ENCODE measurements at places on chromosomes 12 and 14.
A peak's percentile ranks its signal among the peaks of the same experiment; 100 is the strongest.

- DNase-seq: no peak
These were observed 8.1 kb upstream of the GLRX5 start for GRCh38 chr14:95526483-95527386.

DNA sequence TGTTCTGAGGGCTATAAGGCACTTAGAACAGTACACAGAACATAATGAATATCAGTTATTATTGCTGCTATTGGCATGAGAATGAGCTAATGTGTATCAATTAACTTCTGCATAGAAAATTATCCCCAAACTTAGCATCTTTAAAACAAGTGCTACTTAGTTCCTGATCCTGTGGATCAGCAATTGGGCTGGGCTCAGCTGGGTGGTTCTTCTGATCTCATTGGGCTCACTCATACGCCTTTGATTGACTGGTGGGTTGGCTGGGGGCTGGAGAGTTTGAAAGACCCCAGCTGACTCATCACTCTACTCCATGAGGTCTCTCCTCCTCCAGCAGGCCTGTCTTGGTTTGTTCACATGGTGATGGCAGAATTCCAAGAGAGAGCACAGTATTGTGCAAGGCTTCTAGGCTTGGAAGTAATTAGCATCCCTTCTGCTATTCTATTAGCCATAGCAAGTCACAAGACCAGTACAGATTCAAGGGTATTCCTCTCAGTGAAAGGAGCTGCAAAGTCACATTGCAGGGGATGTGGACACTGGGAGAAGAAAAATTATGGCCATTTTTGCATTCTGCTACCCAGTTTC is 27.2 kb upstream of the HSPB8 start:
- no peak for DNase-seq

DNA sequence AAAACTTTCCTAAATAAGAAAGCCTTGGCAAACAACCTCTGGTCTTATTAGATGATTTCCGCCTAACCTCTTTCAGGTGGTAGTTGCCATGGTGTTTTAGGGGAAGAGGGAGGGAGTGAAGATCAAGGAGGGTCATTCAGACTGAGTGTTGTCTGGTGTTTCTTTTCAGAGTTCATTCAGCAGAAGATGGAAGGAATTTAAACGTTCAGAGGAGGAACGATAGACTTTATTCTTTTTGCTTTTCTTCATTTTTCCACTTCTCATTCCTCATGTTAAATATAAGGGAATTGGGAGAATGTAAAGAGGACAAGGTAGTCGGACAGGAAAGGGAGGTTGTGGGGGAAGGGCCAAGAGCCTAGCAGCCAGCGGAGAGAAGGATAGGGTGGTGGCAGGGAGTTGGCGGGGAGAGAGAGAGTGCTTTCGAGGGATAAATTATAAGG is 17.4 kb upstream of the SALL2 start:
- DNase-seq: no peak

GRCh38 chr14:60133487-60133886 is 31.7 kb downstream of the DHRS7 start:
- DNase-seq: no peak

GRCh38 chr12:49548481-49548821 is 9.6 kb downstream of the KCNH3 start:
- DNase-seq: no peak

DNA sequence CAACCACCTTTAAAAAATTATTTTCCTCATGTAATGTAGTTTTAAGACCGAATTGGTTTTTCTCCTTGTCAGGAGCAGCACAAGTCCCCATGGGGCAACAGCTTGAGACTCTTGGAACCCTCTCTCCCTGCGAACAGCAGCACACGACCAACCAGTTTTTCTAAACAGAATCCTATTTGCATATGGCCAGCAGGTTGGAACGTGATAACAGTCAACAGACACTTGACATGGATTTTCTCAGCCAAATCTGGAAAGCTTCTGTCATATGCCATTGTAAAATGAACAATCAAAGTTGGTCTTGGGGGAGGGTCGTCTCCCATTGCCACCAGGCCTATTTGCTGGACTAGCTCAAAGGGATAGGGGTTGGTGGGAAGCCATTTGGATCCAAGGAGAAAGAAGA is 1915.0 kb upstream of the FLRT2 start:
- no peak for DNase-seq

- no peak for DNase-seq
These were observed 26.7 kb downstream of the SPX start for GRCh38 chr12:21552635-21553328.

DNA sequence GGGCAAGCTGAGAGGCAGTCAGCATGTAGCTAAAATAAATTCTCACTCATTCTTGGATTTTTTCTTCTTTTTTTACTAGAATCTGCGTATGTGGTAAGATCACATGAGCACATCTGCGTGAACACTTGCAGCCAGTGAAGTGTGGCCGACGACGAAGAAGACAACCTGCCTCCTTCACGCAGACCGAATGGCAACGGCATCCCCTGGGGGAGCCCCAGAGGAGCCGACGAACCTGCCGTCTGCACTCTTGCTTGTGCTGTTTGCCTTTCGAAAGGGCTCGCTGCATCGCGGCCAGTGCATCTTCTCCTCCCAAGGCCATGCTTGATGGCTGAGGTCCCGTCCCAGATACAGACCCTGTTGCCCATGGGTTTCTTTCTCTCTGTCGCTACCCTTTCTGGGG is 113.8 kb downstream of the KCNK10 start:
- no peak for DNase-seq

DNA sequence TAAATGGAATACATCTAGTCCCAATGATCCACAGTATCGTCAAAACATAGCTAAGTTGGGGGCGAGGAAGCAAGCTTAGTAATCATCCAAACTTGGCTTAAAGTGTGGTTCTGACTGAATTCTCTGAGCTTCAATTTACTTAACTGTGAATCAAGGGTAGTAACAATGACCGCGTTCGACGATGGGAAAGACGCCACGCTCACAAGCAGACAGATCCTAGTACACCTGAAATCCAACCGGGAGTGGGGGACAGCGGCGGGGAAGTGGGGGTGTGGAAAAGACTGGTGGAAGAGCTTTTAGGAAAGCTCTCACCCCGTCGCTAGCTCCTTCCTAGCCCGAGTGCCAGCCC is 433 bp downstream of the COX16 start:
- DNase-seq: no peak

GRCh38 chr14:55512421-55512820 is 67.6 kb upstream of the KTN1 start:
- DNase-seq: no peak

DNA sequence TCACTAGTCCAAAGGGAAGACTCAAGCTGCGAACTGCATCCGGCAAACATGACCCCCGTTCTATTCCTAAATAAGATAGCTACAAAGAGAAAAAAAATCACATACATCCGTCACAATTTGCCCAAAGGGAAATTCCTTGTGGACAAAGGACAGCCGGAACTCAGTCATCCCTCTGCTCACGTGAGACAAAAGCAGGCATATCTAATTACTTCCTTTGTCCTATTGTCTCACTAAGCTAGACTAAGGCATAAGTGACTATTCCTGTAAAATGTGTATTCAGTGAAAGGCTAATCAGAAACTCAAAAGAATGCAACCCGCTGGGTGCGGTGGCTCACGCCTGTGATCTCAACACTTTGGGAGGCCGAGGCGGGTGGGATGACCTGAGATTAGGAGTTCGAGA is 27.2 kb upstream of the NINJ2 start:
- no peak for DNase-seq

- no peak for DNase-seq
These were observed 682 bp downstream of the CREBL2 start for GRCh38 chr12:12612358-12612757.

- DNase-seq: no peak
These were observed 624.2 kb downstream of the DIO2 start for GRCh38 chr14:79586989-79587598.

DNA sequence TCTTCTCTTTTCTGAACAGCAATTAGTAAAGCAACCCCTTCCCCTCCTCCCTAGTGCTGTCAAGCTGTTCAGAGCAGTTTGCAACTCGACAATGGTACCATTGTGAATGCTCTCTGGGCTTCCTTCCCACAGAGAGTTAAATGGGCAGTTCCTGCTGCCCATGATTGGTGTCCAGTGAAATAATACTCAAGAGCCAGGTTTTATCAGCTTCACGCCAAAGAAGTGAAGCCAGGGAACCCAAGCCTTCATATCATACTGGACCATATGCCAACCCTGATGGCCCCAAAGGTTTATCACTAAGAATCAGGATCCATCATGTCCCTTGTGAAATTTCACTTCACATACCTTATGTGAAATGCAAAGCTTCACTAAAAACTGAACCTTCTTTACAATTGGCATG is 24.7 kb downstream of the INSM2 start:
- no peak for DNase-seq

DNA sequence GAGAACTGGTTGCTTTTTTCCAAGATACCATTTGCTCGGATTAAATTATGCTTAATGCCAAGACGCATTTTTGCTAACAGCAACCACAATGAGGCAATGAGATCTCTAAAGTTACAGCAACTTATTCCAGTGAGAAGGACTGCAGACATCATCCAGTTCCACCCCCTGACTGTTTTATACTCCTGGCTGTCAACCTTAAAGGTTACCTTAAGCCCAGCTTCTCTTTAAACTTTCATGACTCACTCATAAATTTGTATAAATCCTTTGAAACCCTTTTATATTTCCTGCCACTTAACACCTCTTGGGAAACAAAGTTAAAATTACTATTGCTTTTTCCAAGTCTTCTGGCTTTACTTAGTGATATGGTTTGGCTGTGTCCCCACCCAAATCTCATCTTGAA is 80.2 kb downstream of the TMTC1 start:
- DNase-seq: no peak

DNA sequence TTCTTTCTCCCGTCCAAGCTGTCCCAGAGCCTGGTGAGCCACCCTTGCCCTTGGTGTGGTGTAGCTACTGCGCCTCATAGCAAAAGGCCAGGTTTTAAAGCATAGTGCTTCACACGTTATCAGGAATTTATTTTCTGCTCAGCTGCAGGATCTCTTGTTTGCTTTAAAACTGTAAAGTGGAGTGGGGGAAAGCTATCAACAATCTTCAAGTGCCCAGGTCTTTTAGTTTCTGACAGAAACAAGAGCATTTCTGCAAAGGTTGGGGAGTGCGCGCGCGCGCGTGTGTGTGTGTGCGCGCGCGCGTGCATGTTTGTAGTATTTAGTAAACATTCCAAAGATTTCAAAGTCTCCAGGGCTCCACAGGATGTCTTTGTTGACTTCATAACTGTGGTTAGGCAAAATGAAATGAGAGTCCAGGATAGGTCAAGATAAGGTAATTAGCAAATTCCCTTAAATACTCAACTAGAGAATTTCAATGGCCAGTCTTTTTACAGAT is 45.5 kb downstream of the EML1 start:
- DNase-seq: no peak

GRCh38 chr12:99334285-99335056 is 313.1 kb upstream of the GARIN6 start:
- DNase-seq: no peak

DNA sequence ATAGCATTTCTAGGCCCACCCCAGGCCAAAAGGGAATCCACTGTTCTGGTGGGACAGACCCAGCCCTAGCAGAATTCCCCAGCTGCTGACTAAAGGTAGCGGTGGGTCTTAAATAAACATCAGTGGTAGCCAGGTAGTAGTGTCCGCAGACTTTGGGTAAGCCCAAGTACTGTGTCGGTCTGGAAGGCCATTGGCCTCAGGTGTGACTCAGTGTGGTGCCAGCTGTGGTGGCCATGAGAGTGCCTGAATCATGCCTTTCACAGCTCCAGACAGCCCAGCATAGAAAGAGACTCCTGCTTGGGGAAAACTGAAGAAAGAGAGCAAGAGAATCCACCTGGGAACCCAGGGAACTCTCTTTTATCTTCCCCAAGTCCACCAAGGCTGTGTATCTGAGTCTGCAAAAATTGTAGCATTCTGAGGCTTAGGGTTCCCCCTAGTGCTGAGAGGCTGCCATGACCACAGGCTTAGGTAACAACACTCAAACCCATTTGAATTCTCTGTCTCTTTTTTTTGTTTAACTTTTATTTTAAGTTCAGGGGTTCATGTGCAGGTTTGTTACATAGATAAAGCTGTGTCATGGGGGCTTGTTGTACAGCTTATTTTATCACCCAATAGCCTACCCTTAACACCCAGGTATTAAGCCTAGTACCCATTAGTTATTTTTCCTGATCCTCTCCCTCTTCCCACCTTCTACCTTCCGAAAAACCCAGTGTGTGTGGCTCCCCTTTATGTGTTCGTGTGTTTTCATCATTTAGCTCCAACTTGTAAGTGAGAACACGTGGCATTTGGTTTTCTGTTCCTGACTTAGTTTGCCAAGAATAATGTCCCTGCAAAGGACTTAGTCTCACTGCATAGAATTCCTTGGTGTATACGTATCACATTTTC is 16.7 kb upstream of the CD163L1 start:
- DNase-seq: no peak

DNA sequence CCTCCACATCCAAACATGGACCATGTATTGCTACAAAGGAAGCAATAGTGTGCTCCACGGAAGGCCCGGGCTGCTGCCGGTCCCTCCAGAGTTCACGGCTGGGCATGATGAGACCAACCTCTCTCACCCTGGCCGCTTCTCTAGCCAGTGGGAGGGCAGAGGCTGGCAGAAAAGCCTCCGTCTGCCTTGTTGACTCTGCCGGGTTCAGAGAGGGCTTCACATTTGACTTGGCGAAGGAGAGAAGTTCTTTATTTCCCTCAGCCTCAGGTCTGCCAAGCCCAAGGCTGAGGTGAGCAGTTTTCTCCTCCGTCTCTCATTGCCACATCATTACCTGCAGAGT is 230.0 kb downstream of the ZFP36L1 start:
- peak; percentile 57 for DNase-seq

DNA sequence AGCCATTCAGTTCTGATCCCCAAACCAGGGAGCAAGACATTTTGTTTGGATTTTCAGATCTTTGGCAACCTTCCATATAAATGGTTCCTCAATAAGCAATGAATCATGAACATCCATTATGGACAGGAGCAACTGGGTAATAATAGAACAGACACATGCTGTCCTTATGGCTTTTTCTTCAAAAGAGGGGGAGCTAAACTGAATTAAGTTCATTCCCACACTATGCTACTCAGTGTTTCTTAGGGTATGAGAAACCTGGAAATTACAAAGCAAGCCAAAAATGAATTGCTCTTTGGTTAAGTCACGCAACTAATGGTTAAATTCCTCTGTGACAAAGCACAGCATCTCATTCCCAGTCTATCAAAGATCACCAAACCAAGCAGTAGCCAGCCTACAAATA is 51.0 kb downstream of the PTGER2 start:
- DNase-seq: no peak

GRCh38 chr14:99575043-99576023 is 28.7 kb downstream of the CCDC85C start:
- no peak for DNase-seq

DNA sequence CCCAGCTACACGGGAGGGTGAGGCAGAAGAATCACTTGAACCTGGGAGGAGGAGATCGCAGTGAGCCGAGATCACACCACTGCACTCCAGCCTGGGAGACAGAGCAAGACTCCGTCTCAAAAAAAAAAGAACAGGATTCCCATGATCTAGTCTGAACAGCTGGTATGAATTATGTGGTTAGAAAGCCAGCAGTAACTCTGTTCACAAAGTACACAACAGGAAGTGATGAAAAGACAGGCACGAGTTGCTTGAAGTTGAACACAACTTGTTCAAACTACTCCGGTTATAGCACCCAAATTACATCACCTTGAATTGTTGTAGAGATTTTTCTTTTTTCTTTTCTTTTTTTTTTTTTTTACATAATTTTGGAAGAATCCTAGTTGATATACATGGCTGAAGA is 238.8 kb upstream of the RGS6 start:
- no peak for DNase-seq
